ENCODE measurements at places on chromosomes 3 and 15.

DNA sequence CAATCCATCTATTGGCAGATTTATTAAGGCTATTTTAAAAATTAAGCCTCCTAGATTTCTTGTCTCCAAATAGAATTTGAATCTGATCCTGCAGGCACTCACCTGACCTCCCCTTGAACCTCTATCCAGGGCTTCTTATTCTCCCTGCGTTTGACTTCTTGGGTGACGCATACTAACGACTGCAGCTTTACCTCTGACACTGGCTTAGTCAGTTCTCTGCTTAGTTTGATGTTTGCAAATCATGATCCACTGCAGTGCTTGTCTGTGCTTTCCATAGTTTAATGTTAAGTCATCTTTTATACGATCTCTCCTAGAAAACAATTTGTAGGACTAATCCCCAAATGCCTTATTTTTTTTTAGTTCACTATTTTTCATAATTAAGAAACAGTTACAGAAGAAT is 233.1 kb downstream of the ROBO1 start:
- DNase-seq: no peak

DNA sequence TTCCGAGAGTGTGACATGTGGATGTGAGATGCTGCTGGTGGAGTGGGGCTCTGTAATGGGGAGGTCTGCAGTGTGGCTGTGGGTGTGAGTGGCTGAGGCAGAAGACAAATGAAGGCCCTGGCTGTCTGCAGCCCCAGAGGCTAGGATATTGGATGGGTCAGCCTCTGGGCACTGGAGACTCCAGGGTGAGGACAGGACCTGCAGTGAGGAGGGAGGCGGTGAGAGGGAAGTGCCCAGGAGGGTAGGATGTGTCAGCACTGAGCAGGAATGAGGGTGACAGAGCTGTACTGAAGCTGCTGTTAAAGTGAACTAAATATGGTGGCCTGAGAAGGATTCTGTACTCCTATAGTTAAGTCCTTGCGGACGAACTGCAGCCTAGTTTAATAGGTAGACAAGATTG is 27.3 kb upstream of the PXYLP1 start:
- no peak for DNase-seq

GRCh38 chr3:17430582-17430981 is 311.8 kb downstream of the TBC1D5 start:
- no peak for DNase-seq

- DNase-seq: no peak
Measured at GRCh38 chr3:117405359-117405758, 695.8 kb downstream of the TUSC7 start.

DNA sequence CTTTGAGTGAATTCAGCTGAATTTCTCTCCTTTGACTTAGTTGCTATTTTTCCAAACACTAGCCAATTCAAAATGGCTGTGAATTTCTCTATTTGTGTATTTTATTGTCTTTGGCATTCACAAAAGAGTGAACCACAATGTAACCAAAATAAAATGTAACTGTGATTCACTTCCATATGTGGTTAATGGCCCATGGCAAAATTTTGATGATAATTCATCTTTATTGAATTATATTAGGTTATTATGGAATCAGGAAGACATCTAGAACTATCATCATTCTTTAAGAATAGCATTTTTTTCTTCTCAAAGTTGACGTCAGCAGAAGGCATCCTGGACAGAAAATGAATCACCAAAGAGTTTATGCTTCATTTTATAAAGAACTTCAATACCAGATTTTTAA is 705.3 kb upstream of the NAALADL2 start:
- DNase-seq: peak; percentile 21

GRCh38 chr3:43185274-43185982 is 79.5 kb upstream of the POMGNT2 start:
- peak; percentile 91 for DNase-seq

DNA sequence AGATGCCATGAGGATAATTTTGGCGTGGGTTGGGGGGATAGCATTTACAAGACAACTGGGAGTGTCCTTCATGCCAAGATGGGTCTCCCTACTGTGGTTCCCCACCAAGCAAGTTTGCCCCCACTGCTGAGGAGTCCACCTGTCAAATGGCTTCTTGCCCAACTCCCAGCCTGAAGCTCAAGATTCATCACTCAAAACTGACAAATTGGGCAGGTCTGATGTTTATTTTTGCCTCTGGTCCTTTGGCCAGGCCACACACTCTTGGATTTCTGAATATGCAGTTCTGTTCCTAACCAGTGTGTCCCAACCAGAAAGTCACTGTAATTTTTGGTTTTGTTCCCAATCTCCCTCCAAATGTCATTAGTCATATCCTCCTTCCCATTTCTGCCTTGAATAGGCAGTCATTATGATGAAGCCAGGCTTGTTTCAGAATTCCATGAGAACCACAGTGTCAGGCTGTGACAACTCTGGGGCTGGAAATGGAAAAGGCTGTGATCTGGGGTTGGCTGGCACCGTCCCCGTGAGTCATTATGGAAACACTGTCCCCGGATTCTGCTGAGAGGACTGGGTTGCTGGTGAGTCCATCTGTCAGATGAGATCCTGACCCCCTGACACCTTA is 29.3 kb upstream of the MEF2A start:
- DNase-seq: peak; percentile 60

DNA sequence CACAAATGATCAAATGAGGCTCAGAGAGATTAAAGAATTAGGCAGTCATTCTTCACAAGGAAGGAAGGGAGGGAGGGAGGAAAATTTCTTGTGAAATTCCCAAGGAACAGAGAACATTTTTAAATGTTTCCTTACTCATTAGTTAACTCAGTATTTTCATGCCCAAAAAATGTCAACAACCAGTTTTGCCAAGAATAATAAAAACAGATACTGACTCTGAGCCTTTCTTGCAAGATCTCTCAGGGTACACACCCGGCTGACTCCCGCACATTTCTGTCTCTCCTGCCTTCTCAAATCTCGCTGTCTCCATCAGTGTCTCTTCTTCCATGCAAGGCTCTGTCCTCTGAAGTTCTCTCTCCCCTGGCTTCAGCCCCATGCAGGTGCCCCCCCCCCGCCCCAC is 265.9 kb downstream of the TJP1 start:
- DNase-seq: peak; percentile 45

GRCh38 chr3:25033407-25034029 is 394.5 kb upstream of the RARB start:
- peak; percentile 50 for DNase-seq

DNA sequence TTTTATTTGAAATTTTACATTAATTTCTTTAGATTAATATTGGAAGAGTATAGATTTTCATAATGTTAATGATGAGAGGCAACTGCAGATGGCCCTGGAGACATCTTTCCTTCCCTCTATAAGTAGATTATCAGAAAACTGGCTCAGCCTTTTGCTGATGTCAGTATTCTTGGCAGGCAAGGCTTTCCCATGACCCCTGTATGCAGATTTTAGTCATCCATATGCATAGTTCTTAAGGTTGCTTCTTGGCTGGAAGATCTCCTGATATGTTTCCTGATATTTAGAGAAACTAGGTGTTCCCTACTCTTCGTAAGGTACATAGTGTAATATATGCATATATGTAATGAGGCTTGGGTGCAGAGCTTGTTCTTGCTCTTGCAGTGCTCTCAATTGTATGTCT is 911.4 kb downstream of the EPHA3 start:
- DNase-seq: no peak

DNA sequence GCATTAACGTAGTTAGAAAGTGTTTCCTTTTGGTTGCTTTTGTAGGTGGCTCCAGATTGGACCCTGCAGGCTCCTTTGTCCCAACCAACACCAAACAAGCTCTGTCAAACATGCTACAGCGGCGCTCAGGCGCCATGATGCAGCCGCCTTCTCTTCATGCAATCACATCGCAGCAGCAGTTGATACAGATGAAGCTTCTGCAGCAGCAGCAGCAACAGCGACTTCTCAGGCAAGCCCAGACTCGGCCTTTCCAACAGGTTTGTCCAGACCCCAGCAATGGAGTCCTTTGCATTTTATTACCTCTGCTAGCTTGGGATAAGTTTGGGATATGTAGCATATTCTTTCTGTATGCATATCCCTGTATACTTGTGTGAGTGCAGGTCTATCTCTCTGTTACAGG is 10.1 kb upstream of the P2RY12 start:
- no peak for DNase-seq

DNA sequence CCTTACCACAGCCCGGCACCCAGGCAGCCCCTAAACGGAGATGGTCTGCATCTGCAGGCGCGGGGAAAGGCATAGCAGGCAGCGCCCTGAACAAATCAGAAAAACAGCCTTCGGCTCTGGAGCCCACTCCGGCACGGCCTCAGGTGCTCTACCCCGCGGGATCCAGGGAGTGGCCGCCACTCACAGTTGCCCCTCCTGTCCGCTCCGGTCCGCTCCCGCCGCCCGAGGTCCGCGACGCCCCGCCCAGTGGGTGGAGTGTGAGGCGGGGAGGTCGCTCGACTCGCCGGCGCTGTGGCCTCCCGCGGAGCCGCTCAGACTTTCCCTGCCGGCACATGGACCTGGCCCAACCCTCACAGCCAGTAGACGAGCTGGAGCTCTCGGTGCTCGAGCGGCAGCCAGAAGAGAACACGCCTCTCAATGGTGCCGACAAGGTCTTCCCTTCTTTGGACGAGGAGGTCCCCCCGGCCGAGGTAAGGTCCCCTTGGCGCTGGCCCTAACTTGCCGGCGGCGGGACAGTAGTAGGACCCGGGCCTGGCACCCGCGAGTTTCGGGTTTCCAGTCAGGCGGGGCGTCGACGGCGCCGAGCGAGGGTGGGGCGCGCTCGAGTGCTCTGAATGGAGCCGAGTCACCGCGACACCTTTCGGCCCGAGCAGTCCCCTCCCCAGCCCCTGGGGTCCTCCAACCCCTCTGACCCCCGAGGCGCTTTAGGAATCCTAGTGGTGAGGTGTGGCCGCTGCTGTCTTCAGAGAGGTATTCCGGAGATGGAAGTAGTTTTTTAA is at the start of gene C3orf52:
C3orf52 (plus strand) TSS at position 314 of the 779 bp plus-strand sequence; CDS start at position 333, 19 bp downstream.
- peak; percentile 90 for DNase-seq

DNA sequence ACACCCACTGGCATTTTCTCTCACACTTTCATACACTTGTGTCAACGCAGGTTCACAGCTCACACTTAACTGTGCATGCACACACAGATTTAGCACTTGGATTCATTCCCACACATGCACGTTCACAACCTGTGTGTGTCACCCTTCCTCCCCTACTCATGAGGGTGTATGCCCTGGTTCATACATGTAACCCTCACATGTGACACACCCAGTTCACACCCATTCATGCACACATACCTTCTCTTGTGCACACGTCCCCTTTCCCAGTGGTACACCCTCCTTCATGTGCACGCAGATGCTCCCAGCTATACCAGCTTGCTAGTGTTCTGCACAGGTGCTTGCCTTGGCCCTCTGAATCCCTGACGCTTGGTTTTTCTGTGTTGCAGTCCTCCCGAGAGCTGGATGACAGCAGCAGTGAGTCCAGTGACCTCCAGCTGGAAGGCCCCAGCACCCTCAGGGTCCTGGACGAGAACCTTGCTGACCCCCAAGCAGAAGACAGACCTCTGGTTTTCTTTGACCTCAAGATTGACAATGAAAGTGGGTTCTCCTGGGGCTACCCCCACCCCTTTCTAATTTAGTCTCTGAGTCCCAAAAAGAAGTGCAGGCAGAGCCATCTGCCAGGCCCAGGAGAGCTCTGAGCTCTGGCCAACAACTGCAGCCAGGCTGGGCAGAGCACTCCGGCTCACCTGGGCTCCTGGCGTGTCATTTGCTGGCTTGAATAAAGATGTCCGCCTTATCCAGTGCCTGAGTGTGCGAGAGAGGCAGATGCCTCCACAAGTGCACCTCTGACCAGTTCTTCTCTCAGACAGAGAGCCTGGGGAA is 39.5 kb downstream of the GOLGA6A start:
- DNase-seq: no peak

DNA sequence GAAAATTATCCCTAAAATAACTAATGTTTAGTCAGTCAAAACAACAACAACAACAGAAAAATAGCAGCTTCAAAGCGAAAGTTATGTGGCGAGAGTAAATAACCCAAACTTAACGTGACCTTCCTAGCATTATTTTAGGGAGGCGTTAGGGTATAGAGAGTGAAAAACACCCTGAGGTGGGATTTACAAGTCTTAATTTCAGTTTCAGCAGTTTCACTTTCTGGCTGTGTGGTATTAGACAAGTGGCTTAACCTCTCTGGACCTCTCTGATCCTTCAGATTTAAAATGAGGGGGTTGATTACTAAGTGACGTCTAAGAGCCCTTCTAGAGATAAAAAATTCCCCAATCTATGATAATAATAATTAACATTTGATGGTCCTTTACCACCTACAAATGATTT is 291.2 kb downstream of the ZBTB20 start:
- no peak for DNase-seq

DNA sequence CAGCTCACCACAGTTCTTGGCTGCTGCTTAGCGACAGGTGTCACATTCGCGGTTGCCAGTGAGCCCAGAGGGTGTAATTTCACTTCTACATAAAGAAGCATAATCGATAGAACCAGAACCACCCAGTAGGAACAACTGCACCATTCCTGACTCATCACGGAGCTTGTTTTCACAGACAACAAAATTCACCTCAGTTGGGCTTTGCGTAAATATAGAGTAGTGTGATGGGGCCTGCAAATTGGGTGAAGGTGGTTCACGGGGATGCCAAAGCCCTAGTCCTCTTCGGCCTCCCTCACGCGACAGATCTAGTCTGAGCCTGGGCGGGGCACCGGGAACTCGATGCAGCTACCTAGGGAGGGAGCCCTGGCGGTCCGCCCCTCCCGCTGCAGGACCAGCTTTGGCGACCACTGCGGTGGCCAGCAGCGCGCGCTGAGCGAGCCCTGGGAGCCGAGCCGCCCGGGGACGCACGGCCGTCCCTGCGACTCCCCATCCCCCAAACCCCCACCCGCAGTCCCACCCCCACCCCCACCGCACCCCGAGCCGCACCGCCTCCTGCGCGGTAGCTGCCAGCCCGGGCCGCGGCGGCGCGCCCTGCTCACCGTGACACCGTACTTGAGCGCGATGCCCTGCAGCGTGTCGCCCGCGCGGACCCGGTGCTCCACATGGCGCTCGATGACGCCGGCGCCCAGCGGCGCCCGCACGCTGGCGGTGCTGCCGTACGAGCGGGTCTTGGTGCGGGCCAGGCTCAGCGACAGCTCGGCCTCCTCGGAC is 519 bp downstream of the LYSMD2 start:
- DNase-seq: peak; percentile 46

- DNase-seq: no peak
Measured at GRCh38 chr3:46849686-46850467, 13.4 kb downstream of the MYL3 start.

All from adipocyte (in vitro differentiated cells).